Motor neuron (in vitro differentiated cells): ENCODE measurements at places on chromosomes 7 and 10. TPM values are rescaled to one million over a fixed set of nuclear protein-coding genes. Genes with fewer than 3 reads are reported as not detected.
A peak's percentile ranks its signal among the peaks of the same experiment; 100 is the strongest.

DNA sequence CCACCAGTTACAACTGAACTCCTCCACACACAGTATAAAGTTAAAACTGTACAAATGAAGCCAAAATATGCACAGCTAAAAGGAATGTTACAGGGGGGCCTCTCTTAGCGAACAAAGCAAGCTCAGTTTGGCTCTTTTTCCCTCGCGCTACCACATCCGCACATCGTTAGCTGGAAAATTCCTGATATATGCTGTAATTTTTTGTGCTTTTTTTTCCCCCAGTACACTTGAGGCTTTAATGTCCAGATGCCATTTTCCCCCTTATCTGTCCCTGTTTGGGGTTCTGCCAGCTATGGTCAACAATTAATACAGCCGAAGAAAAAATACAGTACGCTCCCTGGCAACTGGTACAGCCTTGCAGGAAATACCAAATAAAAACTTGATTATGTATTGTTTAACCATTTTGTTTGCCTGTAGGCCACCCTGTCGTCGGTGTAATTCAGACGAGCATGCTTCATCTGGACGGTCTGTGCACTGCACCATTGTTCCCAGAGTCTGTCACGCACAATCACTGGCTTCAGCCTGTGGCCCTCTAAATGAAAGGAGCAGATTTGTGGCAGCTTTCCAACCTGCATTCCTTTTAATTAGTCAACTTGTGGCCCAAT, 108.1 kb upstream of the FAM133B start:
- peak; percentile 78 for ATAC-seq

- no peak for ATAC-seq
These were observed 242.2 kb downstream of the TSPAN12 start for GRCh38 chr7:120615703-120616102.

DNA sequence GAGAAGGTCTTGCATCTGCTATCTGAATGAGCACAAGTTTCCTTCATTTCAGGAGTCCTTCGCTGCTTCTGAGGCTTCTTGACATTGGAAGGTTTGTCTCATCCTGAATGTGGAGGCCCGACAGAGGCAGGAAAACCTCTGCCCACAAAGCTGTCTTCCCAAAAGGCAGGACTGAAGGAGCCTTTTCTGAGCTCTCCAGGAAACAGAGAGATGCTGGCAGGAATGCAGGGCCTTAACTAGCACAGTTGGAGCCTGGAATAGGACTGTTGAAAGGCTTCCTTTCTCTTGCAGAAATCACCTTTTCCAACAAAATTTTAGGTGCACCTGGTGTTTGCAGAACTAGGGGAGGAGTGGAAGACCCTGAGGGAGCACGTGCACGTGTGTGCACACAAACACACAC, 637.4 kb upstream of the MKI67 start:
- no peak for ATAC-seq

DNA sequence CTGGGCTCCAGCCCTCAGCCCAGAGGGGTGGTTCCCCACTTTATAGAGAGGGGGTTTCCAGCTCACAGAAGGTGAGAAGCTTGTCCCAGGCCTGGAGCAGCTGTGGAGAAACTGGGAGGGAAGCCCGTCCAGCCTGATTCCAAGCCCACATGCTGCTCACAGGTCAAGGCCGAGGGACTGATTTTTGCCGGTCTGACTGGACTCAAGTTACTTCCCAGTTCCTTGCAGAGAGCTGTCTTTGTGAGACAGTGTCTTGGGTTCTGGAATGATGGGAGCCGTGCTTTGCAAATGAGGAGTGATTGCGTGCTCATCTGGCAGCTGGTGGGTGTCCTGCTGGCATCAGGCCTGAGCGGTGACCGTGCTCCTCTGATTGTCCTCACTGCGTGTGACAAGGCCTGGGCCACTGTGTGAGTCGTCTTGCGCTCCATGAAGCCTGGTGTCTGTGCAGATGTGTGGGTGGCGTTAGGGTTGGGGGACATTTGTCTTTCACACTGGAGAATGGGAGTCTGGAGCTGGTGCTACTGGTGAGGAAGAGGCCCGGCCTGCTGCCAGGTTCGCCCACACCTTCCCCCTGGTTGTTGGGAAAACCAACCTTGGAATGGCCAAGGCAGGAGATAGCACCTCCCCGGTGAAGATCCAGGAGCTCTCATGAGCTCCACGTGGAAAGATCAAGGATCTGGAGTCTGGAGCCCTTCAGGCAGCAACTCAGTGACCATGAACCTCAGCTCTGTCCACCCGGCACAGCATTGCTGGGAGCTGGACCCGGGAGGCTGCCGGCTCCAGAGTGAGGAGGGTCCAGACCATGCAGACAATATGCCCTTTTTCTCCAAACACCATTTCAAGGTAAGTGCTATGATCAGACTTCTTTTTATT, 129.6 kb downstream of the SMURF1 start:
- ATAC-seq: no peak

DNA sequence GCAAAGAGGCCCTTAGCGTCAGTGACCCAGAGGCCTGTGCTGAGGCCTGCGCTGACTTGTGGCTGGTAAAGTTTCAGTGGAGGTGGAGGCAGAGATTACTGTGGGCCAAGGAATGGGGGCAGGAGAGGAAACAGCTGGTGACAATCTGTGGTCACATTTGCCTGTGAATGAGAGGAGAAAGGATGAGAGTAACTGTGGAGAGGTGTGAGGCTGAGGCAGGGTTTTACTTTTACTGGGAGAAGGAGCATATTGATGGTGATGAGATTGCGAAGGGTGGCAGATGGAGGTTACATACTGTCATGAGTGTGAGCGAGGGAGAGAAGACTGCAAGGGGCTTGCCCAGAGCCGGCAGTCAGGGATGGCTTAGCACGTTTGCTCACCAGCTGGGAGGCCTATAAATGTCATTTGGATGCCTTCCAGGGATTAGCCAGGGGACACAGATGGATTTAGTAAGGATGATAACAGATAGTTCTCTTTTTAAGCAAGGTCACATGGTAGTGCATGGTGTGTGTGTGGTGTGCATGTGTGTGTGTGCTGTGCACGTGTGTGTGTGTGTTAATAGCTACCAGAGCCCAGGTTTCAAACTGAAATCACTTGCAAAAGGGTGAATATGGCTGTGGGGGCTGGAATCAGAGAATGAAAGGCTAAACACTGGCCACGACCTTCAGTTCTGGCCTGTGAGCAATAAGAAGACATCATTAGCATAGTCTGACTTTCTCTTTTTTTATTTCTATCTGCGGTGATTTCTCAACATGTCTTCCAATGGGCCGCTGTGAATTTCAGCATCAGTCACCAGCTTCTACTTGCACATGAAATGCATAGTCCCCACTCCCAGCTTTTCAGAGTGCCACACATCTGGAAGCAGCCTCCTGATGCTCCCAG, 291.5 kb upstream of the ZNF32 start:
- peak; percentile 72 for ATAC-seq

Gene TUBAL3
- not detected in 2 replicates for total RNA-seq
